ENCODE measurements at places on chromosomes 16 and 17. TPM values are rescaled to one million over a fixed set of nuclear protein-coding genes. Genes with fewer than 3 reads are reported as not detected.

GRCh38 chr16:1471569-1472194 is 3.1 kb downstream of the CLCN7 start:
- DNase-seq, result no peak

- DNase-seq, result no peak
These were observed 35.2 kb downstream of the ZNF750 start for GRCh38 chr17:82804442-82805191.

DNA sequence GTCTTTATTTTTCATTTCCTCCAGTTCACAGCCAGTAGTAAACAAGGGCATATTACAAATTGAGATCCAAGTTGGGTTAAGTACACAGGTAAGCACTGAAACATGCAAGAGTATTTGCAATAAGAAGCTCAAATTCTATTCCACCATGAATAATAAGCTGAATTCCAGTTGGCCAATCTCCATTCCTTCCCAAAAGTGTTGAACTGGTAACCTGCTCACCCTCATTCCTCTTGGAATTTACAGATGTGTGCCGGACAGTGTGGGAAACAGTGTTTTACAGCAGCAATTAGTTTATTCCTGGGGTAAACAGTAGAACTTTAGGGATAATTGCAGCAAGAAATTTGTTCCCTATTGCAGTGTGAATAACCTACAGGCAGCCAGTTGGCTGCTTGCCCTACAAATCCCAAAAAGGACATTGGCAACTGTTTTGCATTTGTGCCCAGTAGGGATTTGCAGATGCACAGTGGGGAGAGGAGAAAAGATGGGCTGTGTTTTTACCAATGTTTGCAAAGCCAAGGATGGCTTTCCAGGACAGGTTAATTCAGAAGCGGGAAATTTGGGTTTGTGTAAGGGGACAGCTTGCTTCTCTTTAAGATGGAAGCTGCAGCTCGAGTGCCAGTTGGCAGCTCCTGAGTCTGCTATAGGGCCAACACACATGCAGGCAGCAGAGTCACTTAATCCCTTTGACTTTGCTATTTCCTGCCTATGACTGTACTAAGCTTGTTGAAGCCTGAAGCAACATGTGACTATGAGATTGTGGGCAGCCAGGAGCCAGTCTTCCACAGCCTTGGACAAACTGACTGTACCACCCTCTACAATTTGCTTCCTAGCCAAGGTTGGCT is 318.9 kb downstream of the MAP2K6 start:
- DNase-seq, result peak; percentile 29

DNA sequence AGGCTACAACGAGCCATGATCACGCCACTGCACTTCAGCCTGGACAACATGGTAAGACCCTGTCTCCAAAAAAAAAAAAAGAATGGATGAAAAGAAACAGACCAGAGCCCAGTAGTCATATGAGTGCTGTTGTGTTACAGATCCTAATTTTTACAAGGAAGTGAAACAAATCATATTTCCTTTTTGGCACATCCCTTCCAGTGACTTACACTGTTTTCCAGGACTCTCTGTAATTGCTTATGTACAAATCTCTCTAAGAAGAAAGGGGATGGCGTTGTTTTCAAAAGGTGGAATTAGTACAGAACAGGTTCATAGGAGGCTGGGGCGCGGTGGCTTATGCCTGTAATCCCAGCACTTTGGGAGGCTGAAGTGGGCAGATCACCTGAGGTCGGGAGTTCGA is 19.8 kb upstream of the ZNF594 start:
- DNase-seq, result no peak

GRCh38 chr17:37490638-37491614 is 1.2 kb downstream of the DUSP14 start:
- peak; percentile 92 for DNase-seq

DNA sequence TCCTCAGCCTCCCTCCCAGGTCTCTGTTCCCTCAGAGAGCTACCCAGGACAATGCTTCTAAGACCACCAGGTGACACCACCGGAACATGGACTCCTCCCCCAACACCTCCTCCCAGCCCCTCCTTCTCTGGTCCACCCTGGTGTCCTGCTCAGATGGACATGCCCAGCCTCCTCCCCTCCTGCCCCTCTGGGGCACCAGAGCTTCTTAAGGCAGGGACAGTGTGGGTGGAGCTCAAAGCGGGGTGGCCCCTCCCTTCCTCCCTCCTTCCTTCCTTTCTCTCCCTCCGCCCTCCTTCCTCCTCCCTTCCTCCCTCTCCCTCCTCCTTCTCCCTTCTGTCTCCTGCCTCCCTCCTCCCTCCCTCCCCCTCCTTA is 22.7 kb downstream of the TRPV3 start:
- DNase-seq, result peak; percentile 13

DNA sequence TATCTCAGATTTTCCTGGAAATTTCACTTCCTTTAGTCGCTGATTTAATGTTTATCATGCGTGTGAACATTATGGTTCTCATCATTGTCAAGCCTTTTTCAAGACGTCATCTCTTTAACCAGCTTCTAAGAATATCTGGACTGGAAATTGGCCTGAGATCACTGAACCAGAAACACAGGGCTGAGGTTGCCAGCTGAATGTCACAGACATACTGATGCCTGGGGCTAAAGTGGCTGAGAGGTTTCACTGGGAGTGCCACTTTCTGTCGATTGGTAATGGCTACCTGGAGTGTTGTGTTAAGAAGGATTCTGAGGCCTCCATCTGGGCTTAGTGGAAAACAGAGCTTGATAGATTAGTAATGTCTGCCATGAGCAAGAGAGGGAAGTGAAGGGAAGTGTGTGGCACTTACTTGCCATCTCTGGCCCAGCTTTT is 54.2 kb downstream of the CRISPLD2 start:
- DNase-seq, result no peak

DNA sequence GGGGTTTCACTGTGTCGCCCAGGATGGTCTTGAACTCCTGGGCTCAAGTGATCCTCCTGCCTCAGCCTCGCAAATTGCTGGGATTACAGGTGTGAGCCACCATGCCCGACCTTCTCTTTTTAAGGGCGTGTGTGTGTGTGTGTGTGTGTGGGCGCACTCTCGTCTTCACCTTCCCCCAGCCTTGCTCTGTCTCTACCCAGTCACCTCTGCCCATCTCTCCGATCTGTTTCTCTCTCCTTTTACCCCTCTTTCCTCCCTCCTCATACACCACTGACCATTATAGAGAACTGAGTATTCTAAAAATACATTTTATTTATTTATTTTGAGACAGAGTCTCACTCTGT is 3.9 kb downstream of the STH start:
- no peak for DNase-seq

GRCh38 chr17:21194703-21195102 is 19.3 kb downstream of the TMEM11 start:
- no peak for DNase-seq

Gene LAT
- total RNA-seq, result 42.7 TPM

Gene TMEM100
- not detected for total RNA-seq

Gene NTN3
- total RNA-seq, result not detected

Measured in A172 (cell line).